ENCODE measurements at places on chromosomes 5 and 9.

GRCh38 chr9:129259375-129259774 lies 81.3 kb upstream of the IER5L start:
- no peak for DNase-seq

DNA sequence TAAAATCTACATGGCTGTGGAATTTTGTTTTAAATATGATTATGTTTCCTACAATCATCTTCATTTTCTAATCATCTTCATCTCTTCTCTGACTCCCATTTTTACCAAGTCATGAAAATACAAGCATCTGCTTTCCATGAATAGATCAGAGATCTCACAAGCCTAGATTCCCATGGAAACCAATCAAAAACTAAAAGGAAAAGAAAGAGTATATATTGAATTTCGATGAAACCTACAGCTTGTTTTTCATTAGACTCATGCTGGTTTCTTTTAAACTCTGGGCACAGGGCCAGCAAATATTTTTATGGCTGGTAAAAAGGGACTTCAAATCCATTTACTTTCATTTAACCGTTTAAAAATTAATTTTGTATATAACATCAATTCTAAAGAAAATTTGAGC lies 51.2 kb downstream of the INVS start:
- no peak for DNase-seq

GRCh38 chr9:90841213-90841612 lies 39.6 kb downstream of the SYK start:
- DNase-seq: no peak

DNA sequence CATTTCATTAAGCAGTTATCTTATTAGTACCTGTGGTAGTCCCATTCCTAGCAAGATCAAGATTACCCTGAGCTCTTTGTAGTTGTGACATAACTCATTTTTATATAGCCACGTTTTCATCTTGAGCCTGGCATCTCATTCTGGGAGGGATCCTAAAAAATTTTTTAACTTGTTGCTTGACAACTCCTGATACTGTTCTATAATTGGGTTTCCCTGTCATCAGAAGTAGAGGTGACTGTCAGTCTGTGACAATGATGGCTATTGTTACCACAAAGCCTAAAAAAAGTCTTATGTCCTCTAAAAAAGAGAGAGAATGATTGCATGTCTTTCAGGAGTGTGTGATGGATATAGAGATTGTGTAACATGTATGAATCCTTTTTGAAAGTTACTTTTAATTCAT lies 164.8 kb downstream of the SGCD start:
- DNase-seq: no peak

DNA sequence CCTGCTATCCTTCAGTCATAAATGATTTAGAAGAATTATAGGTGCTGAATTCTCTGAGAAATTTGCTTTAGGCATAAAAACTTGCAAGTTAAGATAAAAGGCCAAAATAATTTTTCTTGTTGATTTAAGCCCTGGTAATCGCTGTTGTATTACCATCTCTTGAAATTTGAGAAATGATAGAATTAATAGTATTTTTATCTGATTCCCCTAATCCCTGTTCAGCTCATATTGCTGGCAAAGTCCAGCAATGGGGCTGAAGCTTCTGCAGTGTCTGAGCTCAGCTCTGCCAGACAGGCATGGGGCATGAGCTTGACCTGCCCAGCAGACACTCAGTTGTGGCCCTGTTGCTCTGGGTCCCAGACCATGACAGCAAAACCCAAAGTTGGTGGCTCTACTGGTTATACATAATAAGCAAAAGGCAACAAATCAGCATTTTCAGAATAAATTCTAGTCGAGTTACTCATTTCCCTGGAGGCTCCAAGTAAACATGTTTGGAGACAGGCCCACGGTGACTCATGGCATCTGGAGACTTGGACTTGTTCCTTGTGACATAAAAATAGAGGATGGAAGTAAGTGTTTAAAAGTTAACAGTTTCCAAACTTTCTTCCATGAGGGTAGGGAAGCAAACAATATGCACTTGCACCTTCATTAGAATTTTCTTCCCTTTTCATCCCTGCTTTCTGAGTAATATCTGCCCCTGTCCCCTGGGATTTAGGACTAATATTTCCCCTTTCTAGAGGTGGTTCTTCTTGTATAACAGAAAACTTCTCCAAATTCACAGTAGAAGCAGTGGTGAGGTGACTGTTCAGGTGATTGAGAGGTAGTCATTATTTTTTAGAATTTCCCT lies 60.2 kb upstream of the SLC2A8 start:
- no peak for DNase-seq

GRCh38 chr5:37400501-37400900 lies 21.4 kb downstream of the WDR70 start:
- DNase-seq: no peak

DNA sequence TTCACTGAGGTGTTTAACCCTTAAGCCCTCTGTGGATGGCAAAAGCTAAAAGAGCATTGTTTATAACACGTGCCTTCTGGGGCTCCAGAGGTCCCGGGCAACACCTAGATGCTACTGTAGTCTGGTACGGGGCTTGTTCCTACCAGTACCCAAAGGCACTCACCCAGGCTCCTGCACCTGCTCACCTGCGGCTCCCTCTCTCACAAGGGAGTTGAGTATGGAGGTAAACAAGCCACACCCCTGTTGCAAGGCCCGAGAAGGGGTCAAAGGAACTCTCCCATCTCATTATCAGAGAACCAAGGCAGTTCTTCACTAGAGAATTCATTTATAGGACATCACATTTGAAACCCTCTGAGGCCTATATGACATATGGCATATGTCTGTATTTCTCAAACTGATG lies 53.4 kb upstream of the IL6ST start:
- no peak for DNase-seq

- no peak for DNase-seq
Measured at GRCh38 chr9:97521576-97522333, 20.3 kb downstream of the TMOD1 start.

DNA sequence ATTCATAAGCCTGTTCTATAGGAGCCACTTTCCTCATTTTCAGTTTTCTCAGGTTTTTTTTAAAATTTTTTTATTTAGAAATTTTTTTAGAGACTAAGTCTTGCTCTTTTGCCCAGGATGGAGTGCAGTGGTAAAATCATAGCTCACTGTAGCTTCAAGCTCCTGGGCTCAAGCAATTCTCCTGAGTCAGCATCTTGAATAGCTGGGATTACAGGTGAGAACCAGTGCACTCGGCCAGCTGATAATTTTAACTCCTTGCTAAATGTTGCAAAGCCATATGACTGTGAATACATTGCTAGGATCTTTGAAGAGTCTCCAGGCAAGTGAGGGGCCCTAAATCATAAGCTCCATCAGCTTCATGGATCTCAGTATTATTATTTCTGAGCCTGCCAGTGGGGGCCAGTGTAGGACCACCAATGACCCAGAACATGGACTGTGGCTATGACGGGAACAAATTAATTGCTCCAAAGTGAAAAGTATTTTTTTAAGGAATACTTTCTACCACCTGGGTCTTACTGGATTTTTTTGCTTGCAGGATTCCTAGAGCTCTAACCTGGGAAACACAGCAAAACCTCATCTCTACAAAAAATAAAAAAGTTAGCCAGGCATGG lies 5.7 kb upstream of the GAPVD1 start:
- DNase-seq: no peak

DNA sequence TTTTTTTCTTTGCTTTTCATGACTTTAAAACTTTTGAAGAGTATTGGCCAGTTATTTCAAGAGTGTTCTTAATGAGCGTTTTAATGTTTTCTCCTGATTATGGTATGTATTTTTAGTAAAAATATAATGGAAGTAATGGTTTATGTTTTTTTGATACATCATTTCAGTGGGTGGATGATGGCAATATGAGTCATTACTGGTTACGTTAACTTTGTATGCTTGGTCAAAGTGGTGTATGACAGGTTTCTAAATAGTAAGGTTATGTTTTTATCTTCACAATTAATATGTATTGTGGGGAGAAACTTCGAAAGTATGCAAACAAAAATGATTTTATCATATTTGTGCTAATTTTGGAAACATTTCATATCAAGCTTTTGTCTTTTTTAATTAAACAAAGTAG lies 176.7 kb upstream of the PRDM9 start:
- DNase-seq: no peak

DNA sequence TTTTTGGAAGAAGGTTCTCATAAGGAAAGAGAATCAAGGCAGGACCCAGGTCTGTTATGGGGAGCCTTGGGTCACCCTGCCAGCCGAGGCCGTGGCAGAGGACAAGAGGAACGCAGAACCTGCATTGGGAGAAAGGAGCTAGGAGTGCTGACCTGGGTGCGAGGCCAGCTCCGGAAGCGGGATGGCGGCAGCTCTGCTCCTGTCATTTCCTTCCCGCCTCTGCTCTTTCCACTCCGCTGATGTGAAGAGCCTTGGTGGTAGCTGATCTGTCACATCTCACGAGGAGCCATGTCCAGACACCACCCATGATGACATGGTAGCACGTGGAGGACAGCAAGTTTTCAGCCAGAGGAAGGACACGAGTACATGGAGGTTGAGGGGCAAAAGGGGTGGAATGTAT lies 109.5 kb upstream of the COL5A1 start:
- no peak for DNase-seq

GRCh38 chr5:40483316-40483715 lies 196.4 kb upstream of the PTGER4 start:
- no peak for DNase-seq

GRCh38 chr5:65796751-65797316 lies 74.8 kb downstream of the NLN start:
- no peak for DNase-seq

DNA sequence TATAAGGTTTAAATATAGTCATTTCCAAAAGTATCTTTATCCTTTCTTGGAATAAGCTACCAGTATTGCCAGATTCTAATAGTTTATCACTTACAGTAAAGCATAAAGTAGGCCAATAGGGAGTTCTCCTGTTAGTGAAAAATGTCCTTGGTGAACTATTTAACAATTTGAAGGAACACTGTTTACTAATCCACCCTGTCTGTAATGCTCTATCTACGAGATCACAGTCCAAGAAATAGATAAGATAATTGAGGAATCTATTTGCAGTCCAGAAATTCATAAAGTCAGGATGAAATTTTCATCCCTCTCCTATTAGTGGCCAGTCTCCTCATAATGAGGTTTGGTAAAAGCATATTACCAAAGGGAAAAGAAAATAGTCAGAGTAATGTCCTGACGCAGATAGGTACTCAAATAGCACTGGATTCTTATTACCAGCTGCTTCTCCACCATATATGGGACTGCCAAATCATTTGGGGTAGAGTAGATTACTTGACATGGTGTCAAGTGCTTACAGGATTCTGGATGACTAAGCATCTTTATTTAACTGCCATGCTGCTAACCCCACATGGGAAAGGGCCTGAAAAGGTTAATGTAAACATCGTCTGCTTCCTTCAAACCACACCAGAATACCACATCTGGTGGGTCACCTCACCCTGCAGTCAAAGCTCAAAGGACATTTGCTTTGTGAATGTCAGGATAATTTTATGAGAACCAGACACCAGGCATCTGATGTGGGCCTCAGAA lies 808.1 kb downstream of the EFNA5 start:
- DNase-seq: no peak

DNA sequence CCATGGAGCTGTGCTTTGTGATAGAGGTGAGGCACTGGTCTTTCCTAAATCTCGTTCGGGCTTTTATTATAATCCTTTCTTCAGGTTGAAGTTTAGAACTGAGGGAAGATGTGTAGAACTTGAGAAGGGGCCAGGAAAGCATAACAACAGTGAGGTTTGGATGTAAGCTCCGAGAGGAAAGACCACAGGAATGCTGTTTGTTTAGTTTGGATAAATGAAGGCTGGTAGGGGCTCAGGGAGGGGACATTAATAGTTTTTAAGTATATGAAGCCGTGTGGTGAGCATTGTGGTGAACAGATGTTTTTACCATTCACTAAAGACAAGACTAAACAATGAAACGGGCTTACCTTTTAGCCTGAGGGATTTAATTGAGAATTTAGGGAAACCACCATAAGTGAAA lies 130.8 kb downstream of the ARHGAP26 start:
- no peak for DNase-seq

- no peak for DNase-seq
Measured at GRCh38 chr9:127976498-127976897, 4.3 kb downstream of the EEIG1 start.

DNA sequence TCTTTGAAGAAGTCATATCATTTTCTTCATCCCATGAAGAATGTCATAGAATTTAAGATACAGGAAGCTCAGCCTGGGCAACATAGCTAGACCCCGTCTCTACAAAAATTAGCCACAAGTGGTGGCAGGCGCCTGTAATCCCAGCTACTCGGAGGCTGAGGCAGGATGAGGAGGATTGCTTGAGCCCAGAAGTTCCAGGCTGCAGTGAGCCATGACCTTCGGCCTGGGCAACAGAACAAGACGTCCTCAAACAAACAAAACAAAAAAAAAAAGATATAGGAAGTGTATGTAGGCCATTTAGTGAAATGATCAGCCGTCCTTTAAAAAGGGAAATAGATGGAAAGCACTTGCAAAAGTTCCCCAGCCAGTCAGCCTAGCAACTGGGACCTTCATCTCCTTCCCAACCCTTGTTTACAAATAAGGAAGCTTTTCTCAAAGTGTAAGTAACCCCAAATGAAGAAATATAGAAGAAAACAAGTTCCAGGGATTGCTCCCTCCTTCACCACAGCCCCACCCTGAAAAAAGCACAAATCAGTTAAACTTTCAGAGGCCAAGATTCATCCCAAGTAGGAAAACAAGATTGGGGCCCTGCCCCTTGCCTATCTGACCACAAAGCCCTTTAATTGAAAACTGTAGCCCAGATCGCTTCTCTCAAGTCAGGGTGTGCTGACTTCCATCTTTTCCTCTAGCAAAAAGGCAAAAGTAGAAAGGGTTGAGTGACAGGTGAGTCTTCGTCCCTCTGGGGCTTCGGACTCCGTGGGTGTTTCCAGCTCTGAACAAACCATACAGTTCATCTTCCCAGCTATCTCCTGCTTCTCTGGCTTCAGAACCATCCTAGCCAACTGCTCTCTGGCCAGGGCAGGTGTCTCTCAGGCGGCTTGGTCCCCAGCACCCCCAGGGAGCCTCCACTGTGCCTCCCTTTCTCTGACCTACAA lies 1.2 kb downstream of the SLC31A2 start:
- DNase-seq: no peak

- no peak for DNase-seq
Measured at GRCh38 chr5:132344775-132345514, 24.6 kb upstream of the SLC22A5 start.
